SIG-M5 (cell line): ENCODE measurements at places on chromosomes 16 and 17.

DNA sequence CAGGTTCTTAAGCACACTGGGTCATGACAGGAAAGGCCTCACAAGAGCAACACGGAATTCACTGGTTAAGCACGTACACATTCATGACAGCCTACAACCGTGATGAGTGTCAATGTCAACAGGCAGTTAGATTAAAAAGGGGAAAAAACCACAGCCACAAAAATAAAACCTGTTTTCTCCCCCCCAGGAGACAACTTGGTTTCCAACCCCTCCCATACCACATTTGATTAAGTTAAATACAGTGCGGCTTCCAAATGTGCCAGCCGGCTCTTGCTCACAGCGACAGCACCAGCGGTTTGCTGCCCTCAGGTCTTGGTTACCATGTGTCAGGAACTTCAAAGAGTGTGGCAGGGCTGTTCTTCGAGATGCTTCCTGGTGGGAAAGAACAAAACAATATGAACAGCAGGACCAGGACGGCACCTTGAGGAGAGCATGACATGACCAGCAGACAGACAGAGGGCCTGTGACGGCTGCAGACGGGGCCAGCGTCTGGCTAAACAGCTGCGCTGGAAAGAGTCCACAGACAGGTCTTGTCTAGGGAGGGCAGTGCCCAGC lies 193.6 kb downstream of the PARN start:
- DNase-seq, result no peak

GRCh38 chr17:34639706-34640425 lies 60.5 kb downstream of the TMEM132E start:
- no peak for DNase-seq

- no peak for DNase-seq
These were observed 20.5 kb downstream of the C1QTNF1 start for GRCh38 chr17:79044462-79044861.

DNA sequence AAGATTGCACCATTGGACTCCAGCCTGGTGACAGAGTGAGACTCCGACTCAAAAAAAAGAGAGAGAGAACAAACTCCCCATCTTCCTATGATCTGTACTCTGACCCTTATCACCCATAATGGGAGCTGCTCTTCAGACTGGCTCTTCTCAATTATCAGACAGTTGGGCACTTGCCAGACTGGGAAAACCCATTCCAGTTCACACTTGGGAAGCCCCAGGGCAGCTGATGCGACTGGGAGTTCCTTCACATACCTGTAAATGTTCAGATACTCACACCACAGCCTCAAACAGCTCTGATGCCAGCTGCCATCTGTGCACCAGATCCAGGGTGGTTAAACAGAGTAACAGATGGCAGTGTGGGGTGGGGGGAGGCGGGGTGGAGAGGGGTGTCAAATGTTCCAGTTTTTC lies 23.8 kb upstream of the TMEM101 start:
- DNase-seq, result no peak

DNA sequence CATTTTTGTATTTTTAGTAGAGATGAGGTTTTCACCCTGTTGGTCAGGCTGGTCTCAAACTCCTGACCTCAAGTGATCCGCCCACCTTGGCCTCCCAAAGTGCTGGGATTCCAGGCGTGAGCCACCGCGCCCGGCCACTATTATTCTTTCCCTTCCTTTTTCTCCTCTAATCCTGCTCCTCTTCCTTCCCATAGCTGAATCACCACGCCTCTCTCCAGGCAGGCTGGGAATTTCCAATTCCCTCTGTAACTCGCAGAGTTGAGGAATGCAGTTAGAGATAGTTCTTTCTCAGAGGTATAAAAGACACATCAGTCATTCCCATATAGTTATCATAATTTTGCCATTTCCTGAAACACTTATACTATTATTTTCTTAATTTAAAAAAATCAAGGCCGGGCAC lies 11.2 kb downstream of the METTL16 start:
- no peak for DNase-seq

DNA sequence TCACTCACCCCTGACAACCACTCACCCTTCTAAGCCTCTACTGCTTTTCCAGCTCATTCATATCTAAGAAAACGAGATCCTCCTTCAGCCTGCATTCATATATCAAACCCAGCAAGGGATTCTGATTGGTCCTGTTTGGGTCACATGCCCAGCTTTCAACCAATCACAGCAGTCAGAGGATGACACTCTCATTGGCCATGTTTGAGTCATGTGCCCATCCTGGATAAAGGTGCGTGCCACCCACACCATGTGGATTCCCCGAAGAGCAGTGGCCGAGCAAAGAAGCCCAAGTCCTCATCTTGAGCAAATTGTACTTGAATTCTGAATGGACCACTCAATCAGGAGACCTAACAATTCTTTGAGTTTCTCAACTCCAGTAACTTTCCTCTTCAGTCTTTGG lies 45.0 kb downstream of the SCNN1G start:
- DNase-seq, result no peak

DNA sequence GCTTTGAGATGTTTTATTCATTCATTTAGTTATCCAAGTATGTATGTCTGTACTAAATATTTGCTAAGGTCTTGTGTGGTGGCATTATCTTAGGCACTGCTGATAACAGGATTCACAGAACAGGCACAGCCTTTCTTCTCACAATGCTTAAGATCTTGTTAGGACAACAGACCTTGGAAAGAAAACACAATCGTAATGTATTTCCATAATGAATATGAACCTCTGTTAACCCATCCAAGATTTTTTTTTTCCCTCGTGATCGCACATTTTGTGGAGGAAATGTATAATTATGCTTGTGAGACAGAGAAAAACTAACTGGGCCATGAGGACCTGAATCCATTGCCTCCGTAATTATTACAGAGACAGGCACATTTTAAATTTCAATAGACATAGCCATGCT lies 121.9 kb downstream of the NPIPB5 start:
- DNase-seq, result no peak

- no peak for DNase-seq
These were observed 55.4 kb upstream of the ACSF3 start for GRCh38 chr16:89038221-89038721.

DNA sequence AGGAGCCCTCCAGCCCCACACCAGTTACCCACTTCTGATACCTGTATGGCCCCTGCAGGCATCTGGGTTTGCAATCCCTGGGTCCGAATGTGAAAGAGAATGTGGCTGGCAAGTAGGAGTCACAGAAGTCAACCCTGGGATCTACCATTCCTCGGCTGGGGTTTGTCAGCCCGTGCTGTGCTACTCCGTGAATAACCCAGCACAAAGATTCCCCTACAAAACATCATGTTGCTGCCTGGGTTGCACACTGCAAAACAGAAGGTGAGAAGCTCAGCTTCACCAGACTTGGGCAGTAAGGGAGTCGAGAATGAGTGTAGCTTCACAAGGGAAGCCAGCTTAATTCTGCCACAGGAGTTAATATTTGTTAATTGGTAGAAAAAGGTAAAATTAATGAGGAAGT lies 137.1 kb downstream of the ZFHX3 start:
- DNase-seq, result no peak

- DNase-seq, result no peak
These were observed 10.9 kb upstream of the WSB1 start for GRCh38 chr17:27283060-27283459.

- no peak for DNase-seq
These were observed 35.4 kb downstream of the PLCD3 start for GRCh38 chr17:45096926-45097325.

DNA sequence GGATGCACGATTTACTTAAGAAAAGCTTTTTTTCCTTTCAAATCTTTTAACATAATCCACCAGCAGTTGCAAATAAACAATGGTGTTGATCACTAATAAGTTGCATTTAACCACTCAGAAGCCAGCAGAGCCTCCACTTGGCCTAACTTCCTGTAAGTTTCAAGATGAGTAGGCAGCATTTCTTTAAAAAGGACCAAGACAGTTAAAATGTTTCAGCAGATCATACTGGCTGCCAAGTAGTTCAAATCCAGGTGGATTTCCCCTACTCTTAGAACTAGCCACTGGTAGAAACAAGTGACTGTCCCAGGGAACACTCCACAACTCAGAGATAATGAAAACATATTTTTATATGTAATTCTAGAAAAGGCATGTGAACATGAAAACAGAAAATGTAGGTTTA lies 17.0 kb upstream of the RFFL start:
- no peak for DNase-seq

DNA sequence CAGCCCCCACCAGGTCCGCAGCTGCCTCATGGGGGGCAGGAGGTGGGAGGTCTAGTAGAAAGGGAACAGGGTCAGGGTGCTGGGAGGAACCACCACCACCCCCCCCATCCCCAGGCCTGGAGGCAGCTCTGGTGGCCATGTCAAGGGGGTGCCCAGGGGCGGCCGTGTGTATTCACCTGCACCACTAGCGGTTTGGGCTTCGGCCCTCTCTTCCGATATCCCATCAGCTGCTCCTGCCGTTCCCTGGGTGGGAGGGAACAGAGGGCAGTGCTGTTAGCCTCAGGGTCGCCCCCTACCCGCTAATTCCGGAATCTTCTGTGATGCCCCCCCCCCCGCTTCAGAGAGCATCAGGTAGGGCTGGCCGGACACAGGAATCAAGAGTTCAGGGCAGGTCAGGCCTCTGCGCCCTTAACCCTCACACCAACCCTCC lies 3.8 kb downstream of the CBX4 start:
- no peak for DNase-seq

DNA sequence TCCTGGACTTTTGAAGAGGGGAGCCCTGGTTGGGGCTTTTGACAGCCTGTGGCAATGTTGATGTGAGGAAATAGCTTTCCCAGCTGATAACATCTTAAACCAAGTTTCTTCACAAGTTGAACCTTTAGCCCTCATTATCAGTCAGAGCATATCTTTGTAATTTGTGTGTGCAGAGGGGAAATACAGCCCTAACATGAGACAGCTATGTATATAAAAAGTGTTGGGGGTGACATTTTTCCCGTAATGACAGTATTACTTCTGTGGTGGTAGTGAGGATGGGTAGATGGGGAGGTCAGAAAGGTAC lies 221.1 kb downstream of the FTO start:
- no peak for DNase-seq

- no peak for DNase-seq
These were observed 84.9 kb upstream of the CDC42EP4 start for GRCh38 chr17:73396431-73397277.

- no peak for DNase-seq
These were observed 58.5 kb downstream of the CACNG5 start for GRCh38 chr17:66893382-66893781.

- no peak for DNase-seq
These were observed 12.9 kb upstream of the ITGAD start for GRCh38 chr16:31380201-31380600.

DNA sequence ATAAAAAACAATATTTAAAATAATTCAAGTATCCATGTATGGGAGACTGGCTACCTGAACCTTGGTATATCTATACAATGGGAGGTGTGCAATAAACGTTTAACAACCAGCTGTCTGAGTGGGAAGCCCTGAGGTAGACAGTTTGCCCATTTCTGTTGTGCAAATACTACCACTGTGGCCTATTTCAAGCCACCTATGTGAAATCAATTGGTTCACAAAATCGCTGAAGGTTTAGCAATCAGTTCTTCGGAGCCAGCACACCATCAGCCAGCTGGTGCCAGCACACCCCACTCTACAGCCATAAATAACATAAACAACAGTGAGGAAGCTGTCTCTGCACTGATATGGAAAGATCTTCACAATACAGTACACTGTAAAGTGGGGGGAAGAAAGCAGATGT lies 46.7 kb upstream of the KDM8 start:
- no peak for DNase-seq

- no peak for DNase-seq
These were observed 971 bp downstream of the MINK1 start for GRCh38 chr17:4833941-4834680.

DNA sequence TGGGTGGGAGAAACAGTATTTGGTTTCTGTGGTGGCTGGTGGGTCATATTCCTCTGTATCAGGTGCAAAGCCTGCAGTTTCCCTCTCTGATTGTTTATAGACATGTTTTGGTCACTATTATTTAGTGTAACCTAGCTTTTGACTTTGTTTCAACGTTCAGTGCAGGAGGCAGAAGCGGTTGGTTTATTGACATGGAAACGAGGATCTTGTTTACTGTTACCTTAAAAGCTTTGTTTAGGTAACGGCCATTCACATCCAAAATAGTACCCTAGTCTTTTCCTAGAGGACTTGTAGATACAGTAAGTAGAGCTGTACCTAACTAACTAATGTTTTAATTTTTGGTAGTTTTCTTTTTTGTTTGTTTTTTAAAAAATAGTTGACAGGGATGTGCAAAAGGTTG lies 3.5 kb downstream of the MSI2 start:
- no peak for DNase-seq

GRCh38 chr16:66972983-66973382 lies 11.9 kb downstream of the CES3 start:
- no peak for DNase-seq

GRCh38 chr17:76989519-76989918 lies 121.3 kb downstream of the MGAT5B start:
- no peak for DNase-seq

- no peak for DNase-seq
These were observed 11.4 kb downstream of the NDUFAF8 start for GRCh38 chr17:81250286-81251093.

- DNase-seq, result no peak
These were observed 2.5 kb downstream of the ITGA3 start for GRCh38 chr17:50058296-50058953.

DNA sequence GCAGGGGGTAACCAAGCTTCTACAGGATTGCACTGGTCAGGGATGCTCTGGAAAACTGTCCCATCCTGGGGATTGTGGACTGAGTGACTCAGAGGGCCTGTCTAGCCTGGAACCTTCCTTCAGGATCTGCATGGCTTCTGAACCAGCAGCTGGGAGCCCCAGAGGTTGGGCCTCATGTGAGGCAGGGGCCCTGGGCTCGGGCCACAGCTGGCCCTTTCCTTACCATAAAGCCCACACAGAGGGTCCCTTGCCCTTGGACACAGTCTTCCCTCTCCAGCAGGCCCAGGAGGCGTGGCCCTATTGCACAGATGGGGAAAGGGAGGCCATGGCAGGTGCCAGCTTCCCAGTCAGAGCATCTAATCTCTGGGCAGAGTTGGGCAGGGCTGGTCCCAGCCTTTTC lies 30.5 kb downstream of the ADCY7 start:
- no peak for DNase-seq

DNA sequence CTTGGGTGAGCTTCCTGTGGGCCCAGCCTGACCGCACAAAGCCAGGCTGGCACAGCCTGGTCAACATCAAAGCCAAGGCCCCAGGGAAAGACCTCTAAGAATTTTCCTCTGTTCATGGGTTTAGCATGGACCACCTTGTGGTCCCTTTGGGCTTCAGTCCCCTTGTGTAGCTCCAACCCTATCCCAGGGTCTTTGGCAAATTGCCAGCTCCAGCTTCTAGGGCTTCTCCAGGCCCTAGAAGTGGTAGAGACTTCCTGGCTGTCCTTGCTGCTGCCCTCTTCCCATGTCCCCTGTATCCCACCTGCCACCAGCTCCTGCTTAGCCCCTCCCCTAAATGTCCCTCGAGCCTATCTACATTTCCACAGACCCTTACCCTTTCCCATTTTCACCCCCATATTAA lies 9.7 kb upstream of the ITGA3 start:
- no peak for DNase-seq

- DNase-seq, result no peak
These were observed 120.4 kb upstream of the TOM1L1 start for GRCh38 chr17:54780238-54780637.
